SIG-M5 (cell line): ENCODE measurements at places on chromosomes 7 and 10.
A peak's percentile ranks its signal among the peaks of the same experiment; 100 is the strongest.

GRCh38 chr7:36855330-36855729 is 131.0 kb upstream of the AOAH start:
- DNase-seq = no peak

DNA sequence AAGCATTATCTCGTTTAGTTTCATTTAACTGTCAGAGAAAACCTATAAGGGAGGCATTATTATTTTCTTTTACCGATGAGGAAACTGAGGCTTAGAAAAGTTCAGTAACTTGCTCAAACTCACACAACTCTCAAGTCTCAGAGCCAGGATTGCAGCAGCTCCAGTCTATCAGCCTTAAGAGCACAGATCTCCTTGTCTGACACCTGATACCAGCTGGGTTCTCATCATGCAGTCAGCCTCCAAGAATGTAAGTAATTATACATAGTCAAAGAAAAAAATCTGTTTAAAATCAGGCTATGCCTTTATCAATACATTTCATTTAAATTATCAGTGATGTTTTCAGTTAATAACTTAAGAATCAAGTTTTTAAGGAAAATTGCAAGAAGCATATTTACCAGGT is 236.6 kb upstream of the TCF7L2 start:
- DNase-seq = no peak

DNA sequence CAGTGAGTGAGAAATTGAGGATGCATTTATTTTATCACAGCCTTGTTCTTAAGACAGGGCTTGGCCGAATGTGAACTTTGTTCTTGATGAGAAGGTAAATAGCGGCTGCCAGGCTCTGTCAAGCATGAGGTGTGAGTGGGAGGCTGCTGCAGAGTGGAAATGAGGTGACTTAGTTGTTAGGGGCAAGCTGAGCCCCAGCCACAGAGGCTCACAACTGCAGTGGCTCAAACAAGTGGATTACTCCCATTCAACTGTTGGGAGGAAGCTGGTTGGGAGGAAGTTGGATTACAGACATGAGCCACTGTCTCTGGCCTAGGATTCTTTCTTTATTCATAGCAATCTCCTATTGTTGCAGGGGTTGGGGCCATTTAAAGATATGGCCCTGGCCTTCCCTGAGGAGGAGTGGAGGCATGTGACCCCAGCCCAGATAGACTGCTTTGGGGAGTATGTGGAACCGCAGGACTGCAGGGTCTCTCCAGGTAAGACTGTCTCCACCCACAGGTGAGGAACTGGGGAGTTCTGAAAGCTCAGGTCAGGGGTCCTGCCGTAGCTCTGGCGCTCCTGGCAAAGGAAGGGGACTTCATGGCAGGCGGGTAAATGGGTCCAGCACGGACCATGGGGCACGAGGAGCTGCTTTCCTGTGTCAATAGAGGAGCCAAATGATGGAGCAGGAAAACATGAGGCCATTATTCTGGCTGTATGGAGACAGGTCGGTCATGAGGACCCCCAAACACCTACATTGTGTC is 7.1 kb downstream of the ZSCAN25 start:
- no peak for DNase-seq

DNA sequence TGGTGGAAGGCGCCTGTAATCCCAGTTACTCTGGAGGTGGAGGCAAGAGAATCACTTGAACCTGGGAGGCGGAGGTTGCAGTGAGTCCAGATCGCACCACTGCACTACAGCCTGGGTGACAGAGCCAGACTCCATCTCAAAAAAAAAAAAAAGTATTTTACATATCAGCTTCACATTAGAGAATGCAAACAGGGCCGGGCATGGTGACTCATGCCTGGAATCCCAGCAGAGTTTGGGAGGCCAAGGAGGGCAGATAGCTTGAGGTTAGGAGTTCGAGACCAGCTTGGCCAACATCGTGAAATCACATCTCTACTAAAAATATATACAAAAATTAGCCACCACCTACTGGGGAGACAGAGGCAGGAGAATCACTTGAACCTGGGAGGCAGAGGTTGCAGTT is 31.6 kb downstream of the USP54 start:
- no peak for DNase-seq

DNA sequence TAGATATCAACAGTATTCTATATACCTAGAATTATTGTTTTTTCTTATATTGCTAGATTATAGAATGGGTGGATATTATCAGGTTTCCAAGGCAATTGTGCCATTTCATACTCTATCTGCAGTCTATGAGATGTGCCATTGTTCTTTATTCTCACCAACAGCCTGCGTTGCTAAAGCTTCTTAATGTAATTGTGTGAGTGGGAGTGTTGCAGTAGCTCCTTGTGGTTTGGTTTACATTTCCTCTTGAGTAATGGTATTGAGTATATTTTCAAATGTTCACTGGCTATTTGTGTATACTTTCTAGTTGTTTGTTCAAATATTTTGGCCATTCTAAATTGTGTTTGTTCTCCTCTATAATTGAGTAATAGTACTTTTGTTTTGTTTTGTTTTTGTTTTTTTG is 199.2 kb downstream of the TFEC start:
- peak; percentile 19 for DNase-seq

GRCh38 chr10:132027423-132027983 is 38.2 kb upstream of the JAKMIP3 start:
- no peak for DNase-seq
